ENCODE measurements at places on chromosomes 6 and 20.
A peak's percentile ranks its signal among the peaks of the same experiment; 100 is the strongest.

DNA sequence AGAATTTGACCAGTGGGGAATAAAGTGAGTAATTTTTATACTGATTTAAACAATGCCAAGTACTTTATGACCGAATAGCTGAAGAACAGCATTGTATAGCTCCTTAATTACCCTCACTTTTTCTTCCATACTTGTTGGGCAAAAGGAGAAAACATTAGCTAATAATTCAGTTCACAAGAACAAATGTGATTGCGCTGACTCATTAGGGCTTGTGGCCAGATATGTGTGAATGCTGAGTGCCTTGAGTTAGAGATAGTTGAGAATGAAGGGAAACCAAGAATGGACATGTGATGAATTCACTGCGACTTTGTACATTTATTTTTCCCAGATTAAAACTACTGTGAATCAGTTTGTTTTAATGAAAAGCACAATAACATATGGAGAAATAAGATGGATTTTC is 669.4 kb downstream of the TFAP2A start:
- no peak for DNase-seq

DNA sequence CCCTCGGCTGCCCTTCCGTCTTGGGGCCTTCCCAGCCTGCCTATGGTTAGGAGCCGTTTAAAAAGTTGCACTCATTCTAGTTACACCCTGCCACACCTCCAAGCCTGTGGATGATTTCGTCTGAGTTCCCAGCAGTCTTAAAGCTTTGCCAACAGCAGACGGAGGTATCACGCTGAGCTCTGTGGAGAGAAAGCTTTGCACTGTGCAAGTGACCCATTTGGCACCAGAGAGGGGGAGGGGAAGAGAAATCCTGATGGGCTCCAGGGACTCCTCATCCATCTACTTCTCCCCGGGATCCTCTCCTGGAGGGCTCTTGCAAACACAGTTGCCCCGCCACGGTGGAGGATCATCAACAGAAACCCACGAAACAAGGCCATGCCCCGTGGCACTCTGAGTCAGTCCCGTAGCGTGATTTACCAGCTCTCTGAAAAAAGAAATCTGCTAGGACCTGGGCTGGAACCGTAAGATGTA is 98.8 kb upstream of the CITED2 start:
- DNase-seq: peak; percentile 16

DNA sequence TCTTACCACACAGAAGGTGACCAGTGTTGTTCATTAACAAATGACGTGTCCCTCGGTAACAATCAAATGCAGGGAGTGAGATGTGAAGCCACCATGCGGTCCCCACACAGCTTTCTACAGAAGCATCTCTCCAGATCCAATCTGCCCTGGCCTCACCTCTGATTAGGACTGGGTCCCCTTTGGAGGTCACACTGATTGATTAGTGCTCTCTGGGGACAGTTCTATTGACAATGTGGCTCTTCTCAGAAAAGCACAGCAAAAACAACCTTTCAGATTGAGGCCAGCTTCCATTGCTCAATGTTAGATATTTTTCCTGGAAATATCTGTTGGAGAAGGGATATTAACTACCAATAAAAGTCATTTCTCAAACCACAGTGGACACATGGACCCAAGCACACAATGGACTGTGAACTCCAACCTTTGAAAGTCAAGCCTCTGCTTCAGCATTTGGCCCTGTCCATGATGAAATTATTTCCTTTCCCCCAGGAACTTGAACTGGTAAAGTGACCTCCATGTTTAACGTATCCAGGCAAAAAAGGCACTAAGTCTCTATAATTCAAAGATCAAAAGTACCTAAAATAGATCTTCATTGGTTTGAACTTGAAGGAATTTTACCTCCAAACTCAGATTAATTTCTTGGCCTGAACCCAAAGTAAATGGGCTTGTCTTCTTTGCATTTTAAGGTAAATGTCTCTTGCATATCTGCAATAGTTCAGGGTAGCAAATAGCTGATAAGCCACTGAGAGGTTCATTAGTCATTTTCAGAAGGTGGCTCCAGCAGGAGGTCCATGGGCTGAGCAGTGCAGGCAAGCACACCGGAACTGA is 118.5 kb downstream of the FOXA2 start:
- DNase-seq: no peak

- no peak for DNase-seq
Observed at GRCh38 chr20:46559001-46559400, 8.5 kb upstream of the OCSTAMP start.

- DNase-seq: peak; percentile 29
Observed at GRCh38 chr6:107488875-107489635, 862 bp upstream of the SOBP start.

DNA sequence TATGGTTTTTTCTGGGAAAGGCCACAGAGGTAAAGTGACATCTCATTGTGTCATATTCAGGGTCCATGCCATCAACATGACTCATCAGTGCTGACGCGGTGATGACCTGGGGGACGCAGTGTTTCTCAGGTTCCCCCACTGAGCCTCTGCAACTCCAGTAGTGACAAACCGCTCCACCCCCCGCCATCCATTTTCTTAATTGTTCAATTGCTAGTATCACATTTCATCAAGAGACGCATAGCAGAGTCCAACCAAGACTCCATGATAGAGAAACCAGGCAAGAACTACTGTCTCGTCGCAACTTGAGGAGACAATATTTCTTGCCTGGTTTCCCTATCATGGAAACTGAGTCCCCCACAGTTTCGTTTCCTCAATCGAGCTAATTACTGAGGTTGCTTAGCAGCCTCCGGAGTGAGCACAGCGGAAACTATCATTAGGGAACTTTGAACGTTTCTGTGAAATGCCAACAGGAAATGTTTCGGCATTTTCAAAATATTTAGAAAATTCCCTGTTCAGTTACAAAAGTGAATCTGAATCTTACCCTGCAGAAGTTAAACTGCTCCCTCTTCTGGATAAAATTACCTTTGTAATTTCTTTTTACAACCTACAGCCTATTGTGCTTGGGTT is 12.2 kb upstream of the SERPINB1 start:
- peak; percentile 91 for DNase-seq

- DNase-seq: peak; percentile 32
Observed at GRCh38 chr20:7094438-7094997, 327.0 kb downstream of the BMP2 start.

All from fibroblast of skin of back (primary cell).